Stimulated activated CD4-positive, alpha-beta T cell treated with anti-CD3 and anti-CD28 coated beads, Interleukin-2, amount 100 ng/mL, for 48 hours (primary cell): ENCODE measurements at places on chromosomes 3 and 15.
A peak's percentile ranks its signal among the peaks of the same experiment; 100 is the strongest.

DNA sequence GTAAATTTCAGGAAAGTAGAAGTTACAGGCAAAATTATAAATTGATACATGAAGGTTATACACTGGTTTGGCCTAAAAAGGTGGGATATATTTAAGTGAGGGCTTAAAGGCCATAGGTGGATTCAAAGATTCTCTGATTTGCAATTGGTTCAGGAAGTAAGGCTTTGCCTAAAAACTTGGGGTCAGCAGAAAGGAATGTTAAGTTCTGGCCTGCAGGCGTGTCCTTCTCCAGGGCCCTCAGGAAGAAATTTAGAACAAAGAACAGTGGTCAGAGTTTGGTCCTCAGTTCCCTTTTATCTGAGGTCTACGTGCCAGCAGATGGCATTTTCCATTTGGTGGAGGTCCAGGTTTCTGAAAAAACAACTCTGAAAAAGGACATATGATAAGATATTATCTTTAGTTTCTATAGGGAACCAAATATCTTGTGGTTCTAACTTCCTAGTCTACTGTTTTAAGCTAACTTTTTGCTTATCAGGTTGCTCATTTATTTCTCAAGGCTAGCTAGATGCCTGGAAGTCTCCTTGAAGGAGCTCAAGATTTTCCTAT, 40.5 kb downstream of the SCN11A start:
- no peak for DNase-seq

DNA sequence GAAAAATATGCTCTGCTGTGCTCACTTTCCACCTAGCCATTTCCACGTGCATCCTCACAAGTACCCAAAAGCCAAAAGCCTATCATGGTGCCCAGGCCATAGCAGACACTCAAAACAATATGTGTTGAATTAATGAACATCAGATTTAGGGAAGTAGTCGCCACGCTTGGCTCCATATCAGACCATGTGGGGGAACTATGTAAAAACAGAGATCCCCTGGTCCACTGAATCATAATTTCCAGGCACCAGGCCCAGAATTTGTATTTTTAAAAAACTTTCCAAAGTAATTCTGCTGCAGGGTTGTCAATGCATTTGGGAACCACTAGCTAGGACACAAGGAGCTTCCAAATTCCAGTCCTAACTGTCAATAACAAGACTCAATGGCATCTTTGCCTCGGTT, 77.3 kb downstream of the CNTN3 start:
- no peak for DNase-seq

- peak; percentile 53 for DNase-seq
Observed at GRCh38 chr3:113441051-113441770, at the start of gene CFAP44. CFAP44 (minus strand) TSS chr3:113441493; CDS start chr3:113433664, 7,829 bp downstream.

DNA sequence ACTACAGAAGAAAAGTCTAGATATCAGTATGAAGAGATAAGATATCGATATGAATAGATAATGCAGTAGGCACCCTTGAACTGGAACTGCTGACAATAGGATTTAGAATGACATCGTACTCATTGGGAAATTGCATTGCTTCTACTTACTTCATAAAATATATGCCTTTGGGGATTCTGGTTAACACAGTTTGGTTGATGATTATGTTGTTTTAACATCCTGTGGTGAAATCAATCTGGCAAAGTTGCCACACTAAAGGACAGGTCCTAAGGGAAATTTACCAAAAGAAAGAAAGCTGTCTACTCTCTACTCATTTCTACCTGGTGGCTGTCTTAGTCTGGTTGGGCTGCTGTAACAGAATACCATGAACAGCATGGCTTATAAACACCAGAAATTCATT, 417.4 kb upstream of the DPH6 start:
- DNase-seq = no peak

- DNase-seq = no peak
Observed at GRCh38 chr15:68524753-68525584, 53.8 kb upstream of the CORO2B start.

DNA sequence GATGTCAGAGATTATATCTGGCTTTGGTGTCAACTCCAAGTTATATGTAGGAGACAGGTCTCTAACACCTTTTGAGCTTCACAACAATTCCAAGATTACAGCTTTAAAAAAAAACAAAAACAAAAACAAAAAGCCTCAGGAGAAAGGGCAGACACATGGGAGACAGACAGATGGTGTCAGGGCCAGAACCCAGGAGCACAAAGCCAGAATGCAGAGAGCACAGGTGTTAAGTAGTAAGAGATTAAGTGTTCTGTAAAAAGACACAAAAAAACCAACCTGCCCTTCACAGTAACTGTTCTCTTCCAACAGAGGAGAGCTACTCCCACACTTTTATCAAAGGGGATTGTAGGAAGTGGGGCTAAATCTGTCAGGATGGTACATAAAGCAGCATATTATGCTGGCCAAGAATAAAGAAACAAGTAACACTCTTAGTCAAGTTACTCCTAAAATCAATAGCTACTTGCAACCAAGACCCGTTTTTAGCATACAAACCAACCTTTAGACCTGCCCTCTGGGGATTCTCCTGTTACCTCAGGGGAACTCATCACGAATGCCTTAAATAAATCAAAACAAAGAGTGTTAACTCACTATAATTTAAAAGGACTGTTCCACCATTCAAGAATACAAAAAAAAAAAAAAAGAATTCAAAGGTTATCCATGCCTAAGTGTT, 5.9 kb downstream of the CPEB1 start:
- no peak for DNase-seq

- no peak for DNase-seq
Observed at GRCh38 chr3:33313331-33313730, 36.1 kb downstream of the FBXL2 start.

DNA sequence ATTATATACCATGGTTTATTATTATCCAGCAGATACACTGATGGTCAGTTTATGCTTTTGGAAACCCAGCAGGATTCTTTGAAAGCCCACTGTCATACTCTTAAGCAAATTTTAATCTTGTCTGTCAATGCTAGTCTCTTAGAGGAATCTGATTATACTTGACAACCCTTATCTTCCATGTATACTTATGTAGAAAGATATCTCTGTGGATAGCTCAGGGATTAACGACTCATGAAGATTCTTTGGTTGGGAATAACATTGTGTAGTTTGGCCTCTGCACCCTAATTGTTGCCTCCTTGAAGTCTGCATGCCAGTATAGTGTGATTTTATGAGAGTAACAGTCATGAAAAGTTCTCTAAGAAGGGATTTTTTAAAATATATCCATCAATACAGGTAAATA, 33.0 kb downstream of the FILIP1L start:
- DNase-seq = no peak

DNA sequence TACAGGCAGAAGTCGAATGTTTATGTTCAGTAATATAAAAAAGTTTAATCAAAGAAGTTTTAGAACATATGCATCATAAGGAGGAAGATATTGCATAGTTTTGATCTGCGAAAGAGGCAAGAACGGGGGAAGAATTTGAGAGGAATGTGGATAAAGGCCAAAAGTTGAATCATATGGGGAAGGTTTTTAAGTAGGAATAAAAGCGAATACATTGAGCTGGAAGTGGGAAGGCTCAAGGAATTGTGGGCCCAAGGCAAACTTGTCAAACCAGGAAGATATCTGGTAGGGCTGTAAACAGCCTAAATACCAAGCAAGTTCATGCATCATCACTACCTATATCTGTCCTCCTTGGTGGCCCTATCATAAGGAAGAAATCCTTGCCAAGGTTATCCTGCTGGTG, 186.9 kb downstream of the MAGI1 start:
- DNase-seq = no peak

DNA sequence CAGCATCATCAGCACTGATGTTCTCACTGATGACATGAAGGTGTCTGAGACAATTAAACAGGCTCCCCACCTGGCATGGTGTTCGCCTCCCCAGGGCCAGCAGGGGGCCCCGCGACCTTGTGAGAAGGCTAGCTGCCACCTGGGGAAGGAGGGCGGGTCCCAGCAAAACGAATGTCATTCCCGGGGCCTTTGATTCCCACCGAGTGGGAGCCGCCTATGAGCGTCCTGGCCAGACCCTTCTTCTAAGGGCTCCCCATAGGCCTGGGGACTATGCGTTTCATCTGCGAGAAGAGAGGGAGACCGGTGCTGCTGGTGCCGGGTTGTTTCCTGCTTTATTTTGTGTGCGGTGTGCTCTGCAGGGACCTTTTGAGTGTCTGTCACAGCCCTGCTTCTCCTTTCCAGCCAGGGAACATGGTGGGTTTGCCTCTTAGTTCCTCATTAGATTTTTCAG, 20.5 kb upstream of the MINDY4B start:
- peak; percentile 54 for DNase-seq

GRCh38 chr3:139928708-139929505, 6.1 kb upstream of the CLSTN2 start:
- DNase-seq = no peak

DNA sequence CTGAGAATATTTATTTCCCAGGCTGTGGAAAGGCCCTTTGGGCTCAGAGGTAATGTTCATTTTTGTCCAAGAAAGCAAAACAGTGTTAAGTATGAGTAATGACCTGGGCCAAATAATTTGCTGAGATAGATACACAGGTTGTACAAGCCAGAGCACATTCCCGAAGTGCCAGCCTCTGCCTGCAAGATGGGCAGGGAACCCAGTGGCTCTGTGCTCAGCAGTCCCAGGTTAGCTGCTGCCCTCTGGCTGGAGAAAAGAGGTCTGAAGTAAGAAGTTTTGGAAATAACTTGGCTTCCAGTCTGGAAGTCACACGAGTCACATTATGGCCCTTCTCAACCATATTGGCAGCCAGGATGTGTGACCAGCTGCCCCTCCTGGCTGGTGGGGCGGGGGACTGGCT, 20.2 kb downstream of the MYZAP start:
- DNase-seq = no peak

- no peak for DNase-seq
Observed at GRCh38 chr3:145197051-145197820, 963.7 kb downstream of the PLOD2 start.

- no peak for DNase-seq
Observed at GRCh38 chr15:63509955-63510940, 5.9 kb downstream of the USP3 start.

- DNase-seq = no peak
Observed at GRCh38 chr15:90789462-90789861, 72.3 kb downstream of the BLM start.

- no peak for DNase-seq
Observed at GRCh38 chr3:13274551-13275332, 145.4 kb downstream of the NUP210 start.

- DNase-seq = no peak
Observed at GRCh38 chr3:165403666-165404065, 207.5 kb upstream of the SLITRK3 start.

GRCh38 chr3:156161172-156161571, 40.8 kb downstream of the KCNAB1 start:
- DNase-seq = no peak

DNA sequence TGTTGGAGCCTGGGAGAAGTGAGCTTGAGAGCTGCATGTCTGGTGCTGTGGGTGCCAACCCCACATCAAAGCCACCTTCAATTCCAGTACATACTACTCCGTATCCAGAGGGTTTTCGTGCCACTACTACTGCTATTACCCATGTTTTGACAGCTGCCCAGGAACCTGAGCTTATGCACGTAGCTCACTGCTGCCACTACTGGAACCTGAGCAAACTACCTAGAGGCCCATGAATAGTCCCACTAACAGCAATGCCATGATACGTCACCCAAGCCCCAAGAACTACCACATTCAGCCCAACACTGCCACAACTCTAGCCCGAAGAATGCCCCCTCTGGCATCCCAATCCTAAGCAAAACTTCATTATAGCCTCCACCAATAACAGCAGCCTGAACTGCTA, 215.2 kb upstream of the BCHE start:
- DNase-seq = no peak

DNA sequence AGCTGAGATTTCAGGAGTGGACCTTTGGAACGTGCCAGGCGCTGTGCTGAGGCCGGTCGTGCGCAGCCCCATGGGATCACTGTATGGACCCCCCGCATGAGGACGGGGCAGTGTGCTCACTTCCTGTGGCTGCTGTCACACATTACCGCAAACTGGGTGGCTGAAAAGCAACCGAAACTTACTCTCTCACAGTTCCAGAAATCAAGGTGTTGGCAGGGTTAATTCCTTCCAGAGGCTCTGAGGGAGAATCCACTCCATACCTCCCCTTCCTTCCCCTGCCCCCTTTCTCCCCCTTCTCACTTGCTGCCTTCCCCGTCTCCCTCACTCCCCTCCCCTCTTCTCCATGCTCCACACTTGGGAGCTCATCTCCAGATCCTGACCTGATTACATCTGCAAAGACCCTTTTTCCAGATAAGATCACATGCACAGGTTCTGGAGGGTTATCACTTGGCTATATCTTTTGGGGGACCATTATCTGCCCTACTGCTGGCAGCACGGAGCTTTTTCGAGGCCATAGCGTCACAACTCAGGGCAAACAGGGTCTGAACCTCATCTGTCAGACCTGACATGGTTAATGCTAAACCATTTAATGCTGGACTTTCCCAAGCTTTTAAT, 41.2 kb downstream of the KLF13 start:
- no peak for DNase-seq

DNA sequence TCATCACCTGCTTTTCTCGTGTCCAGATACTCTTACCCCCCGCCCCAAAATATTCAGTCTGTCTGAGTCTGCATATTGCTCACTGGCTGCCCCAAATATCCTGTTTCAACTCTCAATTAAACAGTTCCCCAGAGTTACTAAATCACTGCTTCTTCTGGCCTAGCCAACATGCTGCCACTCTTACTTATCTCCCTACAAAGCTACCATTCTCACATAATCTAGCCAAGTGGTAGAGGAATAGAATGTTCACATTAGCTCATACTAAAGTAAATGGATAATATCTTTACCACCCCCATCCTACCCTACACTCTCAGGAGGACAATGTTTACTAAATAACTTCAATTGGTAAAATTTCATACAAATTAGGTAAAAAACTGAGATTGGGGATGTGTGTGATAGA, 77.8 kb downstream of the NR1I2 start:
- DNase-seq = no peak

- no peak for DNase-seq
Observed at GRCh38 chr3:152466784-152467183, 198.1 kb downstream of the MBNL1 start.

DNA sequence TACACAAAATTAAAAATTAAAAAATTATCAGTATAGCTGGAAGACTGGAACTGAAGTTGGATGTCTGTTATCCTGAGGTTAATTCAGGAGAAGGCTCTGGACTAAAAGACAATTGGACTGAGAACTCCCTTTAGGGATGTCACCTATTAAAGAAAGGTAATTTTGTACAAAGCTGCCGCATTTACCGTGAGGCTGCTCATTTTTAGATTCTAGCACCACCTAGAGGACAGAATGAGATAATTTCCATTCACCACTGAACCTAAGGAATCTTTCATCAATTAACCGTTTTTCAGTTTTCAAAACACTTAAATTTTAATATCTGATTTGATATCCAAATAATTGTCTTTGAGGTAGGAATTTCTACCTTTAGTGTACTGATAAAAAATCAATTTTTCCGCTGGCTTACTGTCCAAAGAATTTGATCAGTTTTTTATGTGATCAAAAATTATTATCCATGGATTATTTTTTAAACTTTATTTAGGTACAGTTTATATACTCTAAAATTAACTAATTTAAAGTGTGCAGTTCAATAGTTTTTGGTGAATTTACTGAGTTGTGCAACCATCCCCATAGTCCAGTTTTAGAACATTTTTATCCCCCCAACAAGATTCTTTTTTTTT, 106.7 kb upstream of the TNIK start:
- no peak for DNase-seq

GRCh38 chr3:106840319-106840718, 536.9 kb upstream of the CCDC54 start:
- no peak for DNase-seq
